ENCODE measurements at places on chromosomes 12 and 14.

- no peak for DNase-seq
Measured at GRCh38 chr12:48832321-48833060, 14.2 kb downstream of the CACNB3 start.

DNA sequence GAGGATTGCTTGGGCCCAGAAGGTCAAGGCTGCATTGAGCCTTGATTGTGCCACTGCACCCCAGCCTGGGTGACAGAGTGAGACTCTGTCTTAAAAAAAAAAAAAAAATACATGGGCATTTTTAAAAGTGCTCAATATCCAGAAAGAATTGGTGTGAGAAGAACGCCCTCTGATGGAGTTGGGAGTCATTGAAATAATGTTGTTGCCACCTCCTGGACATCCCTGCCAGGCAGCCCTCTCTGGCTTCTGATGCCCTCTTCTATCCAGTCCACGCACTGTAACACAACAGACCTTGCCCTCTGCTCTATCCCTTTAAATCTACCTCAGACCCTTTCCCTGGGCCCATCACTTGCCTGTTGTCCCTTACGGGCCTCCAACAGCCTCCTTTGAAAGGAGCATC, 4.9 kb downstream of the PTGDR start:
- no peak for DNase-seq

DNA sequence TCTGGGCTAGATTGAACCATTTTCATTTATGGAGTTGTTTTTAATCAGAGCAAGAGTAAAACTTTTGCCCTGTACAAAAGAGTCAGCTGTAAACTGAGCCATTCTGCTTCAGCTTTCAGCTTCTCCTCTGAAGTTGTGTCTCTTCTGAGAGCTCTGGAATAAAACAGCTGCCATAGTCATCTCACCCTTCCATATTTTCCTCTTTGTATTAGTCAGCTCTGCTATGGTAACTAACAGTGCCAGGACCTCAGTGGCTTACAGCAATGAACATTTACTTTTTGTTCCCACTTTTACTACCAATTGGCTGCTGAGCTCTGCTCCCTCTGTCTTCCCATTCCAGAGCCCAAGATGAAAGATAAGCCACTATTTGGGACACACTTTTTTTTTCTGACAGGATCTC, 178.5 kb downstream of the DAD1 start:
- DNase-seq, result no peak

DNA sequence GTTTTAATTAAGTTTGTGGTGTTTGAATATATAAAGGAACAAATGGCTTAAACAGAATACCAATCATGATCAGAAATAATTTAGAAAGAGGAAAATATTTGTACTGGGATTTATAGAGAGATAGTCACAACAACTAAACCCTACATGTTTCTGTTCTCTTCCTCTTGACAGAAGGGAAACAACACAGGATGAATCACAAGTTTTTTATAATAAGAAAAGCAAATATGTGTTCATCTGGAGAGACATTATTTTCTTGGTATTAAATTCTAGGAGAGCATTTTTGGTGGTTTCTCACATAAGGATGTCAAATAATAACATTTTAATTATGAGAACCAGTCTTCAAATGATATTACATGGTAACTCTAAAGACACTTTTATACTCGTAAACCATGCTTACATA, 232.9 kb upstream of the PKP2 start:
- no peak for DNase-seq

GRCh38 chr12:129696926-129697325, 206.9 kb downstream of the TMEM132D start:
- DNase-seq, result no peak

- DNase-seq, result no peak
Measured at GRCh38 chr12:116337312-116337711, 59.8 kb upstream of the MED13L start.

DNA sequence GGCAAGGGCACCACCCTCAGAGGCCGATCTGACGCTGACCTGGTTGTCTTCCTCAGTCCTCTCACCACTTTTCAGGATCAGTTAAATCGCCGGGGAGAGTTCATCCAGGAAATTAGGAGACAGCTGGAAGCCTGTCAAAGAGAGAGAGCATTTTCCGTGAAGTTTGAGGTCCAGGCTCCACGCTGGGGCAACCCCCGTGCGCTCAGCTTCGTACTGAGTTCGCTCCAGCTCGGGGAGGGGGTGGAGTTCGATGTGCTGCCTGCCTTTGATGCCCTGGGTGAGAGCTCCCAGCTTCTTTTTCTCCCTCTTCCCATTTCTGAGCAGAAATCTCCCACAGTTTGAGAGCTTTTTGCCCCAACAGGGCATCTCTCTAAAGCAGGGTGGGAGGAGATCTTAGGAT, 1.8 kb downstream of the OAS1 start:
- DNase-seq, result no peak

DNA sequence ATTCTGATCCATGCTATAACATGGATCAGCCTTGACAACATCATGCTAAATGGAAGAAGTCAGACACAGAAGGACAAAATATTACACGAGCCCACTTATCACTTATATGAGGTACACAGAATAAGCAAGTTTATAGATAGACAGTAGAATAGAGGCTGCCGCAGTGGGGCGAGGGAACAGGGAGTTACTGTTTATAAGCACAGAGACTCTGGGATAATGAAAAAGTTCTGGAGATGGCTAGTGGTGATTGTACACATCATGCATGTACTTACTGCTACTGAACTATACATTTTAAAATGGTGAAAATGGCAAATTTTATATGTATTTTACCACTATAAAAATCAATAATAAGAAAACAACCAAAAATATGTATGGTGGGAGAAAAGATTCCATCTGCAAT, 95.2 kb upstream of the PSMC1 start:
- no peak for DNase-seq

DNA sequence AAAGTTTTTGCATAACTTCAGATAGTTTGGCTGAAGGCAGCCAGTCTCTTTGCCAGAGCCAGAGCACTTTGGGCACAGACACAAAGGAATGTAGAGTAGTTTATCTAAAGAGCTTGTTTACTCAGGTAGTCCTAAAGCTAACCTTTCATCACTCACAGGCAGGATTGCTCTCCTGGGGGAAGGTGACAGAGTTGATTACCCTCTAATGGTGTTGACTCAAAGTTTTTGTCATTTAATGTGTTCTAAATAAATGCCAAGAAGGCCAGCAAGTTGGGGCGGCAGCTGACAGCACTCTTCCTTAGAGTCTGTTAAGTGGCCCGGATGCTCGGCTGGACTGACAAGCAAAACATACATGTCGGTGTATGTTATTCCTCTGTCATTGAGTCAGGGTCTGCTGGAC, 9.3 kb upstream of the TAS2R46 start:
- no peak for DNase-seq

DNA sequence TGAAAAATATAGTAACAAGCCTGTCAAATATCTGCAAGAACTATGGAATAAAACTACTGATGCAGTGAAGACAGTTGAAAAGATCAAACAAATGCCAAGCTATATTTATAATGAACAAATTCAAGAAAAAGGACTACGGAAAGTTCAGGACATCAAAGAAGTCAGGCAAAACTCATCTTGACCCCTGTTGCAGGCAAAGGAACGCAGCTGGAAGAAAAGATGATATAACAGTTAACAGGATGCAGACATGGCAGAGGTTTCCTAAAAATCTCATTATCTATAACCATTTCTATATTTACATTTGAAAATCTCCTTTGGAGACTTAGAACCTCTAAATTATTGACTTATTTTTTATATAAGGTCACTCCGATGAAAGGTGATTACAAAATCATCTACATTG, 34.1 kb downstream of the MDM2 start:
- no peak for DNase-seq

DNA sequence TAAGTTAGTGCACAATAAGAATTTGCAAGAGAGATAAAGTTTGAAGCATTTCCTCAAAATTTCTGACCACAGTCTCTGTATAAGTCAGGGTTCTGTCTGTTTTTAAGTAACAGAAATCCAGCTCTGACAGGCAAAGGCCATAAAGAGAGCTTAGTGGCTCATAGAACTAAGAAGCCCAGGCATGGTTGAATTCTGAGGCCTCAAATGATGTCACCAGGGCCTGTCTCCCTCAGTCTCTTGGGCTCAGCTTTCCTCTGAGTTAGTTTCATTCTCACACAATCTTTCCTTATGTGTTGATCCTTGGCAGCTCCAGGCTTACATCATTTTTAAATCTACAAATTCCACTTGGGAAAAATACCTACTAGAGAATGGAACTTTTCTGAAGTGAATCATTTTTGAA, 173.4 kb upstream of the ATP2B1 start:
- DNase-seq, result no peak

DNA sequence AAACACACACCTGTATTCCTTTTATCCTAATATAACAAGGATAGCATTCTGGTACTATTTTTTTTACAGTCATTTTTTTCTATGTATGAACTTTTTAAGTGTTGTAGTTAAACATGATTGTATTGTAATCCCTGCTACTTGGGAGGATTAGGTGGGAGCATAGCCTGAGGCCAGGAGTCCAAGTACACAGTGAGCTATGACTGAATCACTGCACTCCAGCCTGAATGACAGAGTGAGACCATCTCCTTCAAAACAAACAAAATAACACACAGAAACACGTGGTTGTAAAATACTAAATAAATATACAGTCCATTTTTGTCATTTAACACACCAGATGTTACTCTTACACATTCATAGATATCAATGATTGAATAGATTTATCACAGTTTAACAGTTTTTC, 56.9 kb downstream of the MAP4K5 start:
- DNase-seq, result no peak

- no peak for DNase-seq
Measured at GRCh38 chr14:95313707-95314106, 6.0 kb downstream of the CLMN start.

GRCh38 chr12:23950775-23951451, 1.4 kb upstream of the SOX5 start:
- DNase-seq, result no peak

DNA sequence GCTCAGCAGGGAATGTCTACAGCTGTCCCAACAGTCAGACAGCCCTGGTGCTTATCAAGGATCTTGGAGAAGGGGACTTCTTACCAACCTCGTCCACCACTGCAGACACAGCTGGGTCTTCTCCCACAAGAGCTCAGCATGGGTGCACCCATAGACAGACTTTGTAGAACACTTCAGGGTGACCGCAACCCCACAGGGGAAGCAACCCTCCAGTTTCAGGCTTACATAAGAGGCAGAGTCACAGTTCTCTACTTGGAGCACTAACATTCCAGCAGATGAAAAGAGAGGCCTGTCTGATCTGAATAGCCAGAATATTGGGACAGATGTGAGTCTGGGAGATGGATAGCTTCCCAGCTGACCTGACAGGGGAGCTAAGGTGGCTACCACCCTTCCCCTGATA, 3.5 kb upstream of the CLEC1A start:
- no peak for DNase-seq

DNA sequence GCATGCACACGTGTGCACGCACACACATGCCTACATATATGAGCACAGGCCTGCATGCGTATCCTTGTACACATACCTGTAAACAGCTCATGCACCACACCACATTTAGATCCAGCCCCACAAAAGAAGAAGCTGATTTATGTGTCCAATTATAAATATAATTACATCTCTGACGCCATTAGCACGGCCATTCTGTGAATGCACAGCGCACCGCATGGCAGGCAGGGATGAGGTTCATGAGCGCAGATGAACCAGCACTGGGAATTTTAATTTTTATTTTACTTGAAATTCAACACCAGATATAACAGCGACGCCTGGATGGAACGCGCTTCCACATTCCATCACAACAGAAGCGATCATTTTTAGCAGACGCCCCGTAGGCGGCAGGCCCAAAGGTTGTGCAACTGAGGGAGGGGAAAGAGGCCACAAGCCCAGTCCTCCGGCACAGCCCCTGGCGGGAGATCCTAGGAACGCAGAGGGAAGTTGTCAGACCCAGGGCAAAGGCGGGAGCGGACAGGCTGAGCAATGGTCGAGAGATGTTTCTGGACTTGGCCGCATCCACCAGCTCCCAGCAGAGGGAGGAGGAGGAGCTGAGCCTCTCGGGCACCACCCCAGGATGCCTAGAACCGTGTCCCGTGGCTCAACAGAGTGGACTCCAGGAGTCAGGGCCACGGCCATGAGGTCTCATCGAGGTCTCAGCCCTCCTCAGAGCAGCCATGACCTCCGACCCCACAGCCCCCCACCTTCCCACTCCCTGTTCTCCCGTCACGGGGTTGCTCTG, 37.9 kb upstream of the GALNT9 start:
- no peak for DNase-seq

- DNase-seq, result no peak
Measured at GRCh38 chr12:99146730-99147129, 500.8 kb upstream of the GARIN6 start.

DNA sequence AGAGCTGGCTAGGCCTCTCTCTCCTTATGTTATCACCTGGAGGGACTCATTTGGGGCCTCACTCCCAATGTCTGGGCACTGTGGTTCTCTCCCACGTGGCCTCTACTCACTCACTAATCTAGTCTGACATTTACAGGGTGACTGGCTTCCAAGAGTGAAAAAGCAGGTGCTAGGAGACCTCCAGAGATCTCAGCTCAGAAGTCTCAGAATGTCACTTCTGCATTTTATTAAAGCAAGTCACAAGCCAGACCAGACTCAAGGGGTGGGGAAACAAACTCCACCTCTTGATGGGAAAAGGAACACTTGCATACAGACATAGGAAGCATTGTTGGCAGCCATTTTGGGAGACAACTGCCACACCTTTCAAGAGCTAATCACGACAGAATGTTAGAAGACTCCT, 175.9 kb downstream of the MON2 start:
- DNase-seq, result no peak

- DNase-seq, result no peak
Measured at GRCh38 chr12:778615-779014, 26.2 kb downstream of the WNK1 start.

DNA sequence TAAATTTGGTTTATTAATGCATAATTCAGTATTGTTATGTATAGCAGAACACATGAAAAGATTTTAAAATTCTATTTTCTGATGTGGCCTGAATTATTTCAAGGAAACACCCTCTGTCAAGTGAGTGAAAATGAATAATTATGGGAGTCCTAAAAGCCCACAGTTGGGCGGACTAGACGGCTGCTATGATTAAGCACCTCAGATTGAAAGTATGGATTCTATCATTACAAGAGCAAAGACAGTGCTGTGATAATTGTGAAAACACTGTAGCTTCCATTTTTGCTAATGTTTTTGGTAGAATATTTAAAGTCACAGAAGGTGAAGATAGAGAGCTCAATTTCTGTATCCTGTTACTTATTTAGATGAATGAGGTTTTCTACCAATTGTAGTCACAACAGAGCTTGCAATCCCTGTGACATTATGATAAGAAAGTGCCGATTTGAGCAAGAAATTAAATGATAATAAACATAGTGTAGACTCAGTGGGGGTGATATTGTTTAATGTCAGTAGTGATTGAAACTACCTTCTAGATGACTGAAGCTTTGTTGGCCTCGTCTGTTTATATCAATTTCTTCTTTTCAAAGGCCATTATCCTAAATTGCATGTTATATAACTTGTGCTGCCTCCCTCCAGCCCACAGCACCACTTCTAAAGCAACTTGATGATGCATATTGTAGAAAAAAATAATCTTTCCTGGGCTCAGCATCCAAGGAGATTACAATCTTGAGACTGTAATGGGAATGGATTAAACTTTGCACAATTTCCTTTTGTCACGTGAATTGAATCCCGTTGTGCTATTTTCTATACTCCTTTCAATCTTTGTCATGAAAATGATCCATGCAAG, 359.8 kb downstream of the BTG1 start:
- DNase-seq, result no peak

- no peak for DNase-seq
Measured at GRCh38 chr12:92641291-92641690, 61.5 kb upstream of the PLEKHG7 start.

GRCh38 chr12:108779998-108780688, 48.8 kb upstream of the CORO1C start:
- no peak for DNase-seq
